ENCODE measurements at places on chromosomes 1 and 21.

- DNase-seq = no peak
Observed at GRCh38 chr1:151324390-151324930, 2.8 kb downstream of the PI4KB start.

DNA sequence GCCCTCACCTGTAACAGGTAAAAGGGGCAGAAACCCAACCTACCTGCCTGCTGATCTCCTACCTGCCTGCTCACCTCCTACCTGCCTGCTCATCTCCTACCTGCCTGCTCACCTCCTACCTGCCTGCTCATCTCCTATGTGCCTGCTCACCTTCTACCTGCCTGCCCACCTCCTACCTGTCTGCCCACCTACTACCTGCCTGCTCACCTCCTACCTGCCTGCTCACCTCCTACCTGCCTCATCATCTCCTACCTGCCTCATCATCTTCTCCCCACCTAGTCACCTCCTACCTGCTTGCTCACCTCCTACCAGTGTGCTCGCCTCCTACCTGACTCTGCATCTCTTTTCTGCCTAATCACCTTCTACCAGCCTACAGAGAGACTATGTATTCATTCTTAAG lies 452.9 kb downstream of the MATN1 start:
- no peak for DNase-seq

DNA sequence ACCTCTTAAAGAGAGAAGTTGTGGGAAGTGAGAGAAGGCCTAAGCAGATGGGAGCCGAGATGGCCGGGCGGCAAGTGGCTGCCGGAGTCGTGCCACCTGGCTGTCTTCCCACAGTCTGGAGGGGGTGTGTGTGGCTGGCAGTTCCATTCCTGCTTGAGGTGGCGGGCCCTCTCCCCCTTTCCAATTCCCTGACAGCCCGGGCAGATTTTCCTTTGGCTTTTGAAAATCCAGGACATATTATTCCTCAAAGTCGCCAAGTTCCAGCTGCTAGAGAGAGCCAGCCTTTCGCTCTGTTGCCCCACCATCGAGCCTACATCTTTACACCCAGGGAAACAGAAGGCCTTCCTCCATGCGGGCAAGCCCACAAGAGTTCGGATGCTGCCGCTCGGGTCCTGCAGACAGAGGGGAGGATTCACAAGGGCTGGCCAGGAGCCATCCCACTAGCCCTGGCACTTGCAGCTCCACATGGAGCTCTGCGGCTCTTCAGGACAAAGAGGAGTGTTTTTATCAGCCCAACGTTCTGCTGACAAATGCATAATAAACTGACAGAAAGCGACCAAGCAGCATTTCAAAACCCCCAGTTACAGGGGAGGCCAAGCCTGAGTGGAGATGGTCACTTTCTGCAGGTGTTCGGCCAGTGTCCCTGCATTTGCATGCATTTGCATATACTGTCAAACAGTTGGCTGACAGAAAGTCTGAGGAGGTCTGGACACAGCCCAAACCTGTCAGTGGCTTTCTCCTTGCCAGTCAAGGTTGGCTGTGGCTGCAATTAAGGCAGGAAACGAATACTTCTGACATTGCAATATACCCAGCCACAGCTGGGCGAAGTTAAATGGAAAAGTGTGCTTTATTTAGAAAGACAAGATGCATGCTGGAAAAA lies 45.9 kb downstream of the OLIG1 start:
- no peak for DNase-seq

DNA sequence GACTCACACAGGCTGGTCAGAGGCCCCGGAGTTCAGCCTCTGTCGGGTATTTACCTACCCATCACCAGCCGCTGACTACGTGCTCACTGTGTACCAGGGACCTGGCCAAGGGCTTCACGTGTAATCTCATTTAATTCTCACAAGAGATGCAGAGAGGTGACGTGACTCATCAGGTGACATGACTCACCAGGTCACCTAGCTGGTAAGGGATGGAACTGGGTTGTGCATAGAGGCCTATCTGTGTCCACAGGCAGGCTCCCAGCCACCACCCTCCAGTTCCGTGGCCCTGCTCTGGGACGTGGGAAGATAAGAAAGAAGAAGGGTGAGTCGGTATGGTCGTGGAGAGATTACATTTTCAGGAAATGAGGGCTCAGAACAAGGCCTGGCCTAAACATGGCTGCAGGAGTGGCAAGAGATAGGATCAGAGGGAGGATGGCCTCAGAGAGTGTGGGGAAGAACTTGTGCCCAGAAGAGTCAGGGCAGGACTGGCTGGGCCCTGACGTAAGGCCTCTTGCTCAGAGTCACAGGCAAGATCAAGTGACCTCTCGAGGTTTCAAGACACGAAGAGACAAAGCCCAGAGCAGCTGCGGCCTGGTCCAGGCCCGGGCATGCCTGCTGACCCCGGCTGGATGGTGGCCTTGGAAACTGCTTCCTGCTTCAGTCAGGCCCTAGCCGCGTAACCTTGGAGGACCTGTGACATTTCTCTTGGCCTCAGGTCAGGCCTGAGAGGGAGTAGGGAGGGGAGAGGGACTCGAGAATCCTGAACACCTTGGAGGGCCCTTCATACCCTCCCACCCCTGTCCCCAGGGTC lies 52.7 kb upstream of the WASF2 start:
- no peak for DNase-seq

DNA sequence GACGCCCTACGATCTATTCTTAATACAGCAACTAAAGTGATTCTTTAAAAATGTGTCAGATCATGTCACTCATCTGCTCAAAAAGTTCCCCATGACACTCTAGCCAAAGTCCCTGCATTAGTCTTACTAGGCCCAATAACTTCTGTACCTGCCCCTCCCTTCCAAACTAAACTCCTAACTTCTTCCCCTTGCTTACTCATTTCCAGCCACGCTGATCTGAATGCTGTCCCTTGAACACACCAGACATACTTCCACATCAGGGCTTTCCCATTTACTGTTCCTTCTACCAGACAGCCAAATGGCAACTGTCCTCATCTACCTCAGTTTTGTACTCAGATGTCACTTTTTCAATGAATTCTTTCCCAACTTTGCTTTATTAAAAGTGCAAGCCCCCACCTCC lies 1.2 kb downstream of the PPT1 start:
- DNase-seq = no peak

DNA sequence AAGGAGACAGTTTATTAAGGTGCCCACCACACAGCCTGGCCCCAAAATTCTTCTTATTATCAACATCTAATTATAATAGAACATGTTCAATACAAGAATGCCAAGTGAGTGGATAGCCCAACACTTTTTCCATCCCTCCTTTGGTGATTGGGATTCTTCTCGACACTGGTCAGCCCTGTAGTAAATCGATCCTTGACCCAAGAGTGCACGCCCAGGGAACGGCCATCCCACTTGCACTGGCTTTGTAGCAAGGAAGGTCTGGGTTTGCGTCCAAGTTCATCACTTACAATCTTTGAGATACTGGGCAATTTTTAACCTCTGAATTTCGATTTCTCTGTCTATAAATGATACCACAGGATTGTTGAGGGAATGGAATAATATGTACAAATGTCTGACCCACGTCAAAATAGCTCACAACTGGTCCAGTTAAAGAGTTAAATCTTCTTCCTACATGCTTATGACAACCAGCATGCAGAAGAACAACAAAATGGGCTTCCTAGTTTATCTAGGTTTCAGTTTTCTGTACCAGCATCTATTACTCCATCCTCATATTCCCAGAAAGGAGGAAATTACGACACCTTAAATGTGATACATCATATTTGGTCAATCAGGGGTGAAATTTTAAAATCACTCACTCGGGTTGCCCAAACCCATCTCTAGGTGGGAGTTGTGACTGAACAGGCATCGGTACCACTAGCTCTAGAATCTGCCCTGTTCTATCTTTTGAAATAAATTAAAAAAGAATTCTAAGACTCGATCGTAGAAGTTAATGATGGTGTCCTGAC lies 161.8 kb downstream of the CLIC6 start:
- DNase-seq = no peak

DNA sequence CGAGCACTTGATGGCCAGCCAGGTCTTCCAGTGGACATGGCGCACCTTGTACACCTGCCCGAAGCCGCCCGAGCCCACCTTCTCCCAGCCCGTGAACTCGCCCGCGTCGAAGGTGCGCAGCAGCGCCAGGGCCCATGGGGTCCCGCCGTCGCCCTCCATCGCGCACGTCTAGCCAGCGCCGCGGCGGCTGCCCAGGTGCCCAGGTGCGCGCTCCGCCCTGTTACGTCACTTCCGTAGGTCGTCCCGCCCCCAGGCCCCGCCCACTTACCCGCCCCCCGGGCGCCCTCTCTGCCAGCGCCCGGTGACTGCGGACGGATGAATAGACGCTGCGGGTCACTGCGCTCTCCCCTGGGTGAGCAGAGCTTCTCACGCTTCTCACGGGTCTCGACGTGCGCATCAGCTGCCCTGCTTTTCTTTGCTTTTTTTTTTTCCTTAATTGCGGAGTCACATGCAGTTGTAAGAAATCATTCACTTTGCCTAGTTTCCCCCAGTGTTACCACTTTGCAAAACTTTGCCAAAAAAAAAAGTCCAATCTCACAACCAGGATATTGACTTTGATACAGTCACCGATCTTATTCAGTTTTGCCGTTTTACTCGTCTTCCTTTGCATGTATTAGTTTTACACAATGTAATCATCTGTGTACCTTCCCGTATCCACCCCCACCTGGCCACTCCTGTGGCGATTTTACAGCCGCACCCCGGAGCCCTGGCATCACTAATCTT lies at the start of gene RIPK4:
Gene RIPK4 (minus strand): TSS at position 170 of the 723 bp plus-strand sequence. CDS start 11 bp downstream, at position 159.
- peak; percentile 31 for DNase-seq

GRCh38 chr21:38931291-38931690 lies 125.6 kb downstream of the ETS2 start:
- DNase-seq = no peak

DNA sequence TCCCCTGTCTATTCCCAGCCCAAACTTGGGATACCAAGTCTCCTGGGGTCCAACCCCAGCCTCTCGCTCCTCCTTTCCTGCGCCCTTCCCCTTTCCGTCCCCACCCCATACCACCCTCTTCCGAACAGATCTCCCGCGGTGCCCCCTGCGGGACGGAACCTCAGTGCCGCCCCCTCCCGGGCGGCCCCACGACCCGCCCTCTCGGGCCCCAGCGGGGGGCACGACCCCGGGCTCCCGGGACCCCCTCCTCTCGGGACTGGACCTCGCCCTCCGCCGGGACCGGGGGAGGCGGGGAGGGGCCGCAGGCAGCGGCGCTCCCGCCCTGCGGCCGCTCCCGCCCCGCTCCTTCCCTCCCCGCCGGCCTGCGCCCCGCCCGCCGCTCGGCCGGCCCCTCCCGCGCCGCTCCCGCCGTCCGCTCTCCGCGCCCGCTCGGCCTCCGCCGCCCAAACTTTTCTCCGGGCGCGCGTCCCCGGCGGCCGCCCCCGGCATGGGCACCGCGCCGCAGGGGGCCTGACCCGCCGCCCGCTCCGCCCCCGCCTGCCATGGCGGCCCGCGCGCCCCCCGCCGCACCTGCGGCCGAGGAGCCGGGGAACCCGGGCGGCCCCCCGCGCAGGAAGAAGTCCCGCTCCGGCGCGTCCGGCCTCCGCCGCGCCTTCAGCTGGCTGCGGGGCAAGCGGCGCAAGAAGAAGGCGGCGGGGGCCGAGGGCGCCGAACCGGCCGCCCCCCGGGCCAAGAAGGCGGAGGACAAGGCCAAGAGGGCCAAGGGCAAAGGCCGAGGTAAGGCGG lies 39.0 kb upstream of the SYNC start:
- no peak for DNase-seq

DNA sequence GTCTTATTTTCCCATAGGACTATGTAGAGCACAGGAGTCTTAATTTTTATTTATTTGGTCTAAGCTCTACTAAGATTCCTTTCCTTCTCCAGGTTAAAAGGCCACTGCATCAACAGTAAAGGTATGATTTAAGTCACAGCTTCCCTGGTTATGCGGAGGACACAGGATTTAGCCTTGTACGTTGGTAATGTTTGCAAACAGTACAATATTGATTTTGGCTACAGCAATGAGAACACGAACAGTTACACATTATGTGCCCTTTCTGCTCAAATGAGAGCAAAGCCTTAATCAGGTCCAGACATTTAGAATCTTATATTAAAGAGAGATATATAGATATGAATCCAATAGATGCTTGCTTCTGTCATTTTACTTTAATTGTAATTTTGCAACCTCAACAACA lies 264.0 kb downstream of the NUF2 start:
- no peak for DNase-seq

GRCh38 chr1:29462096-29462495 lies 225.8 kb downstream of the PTPRU start:
- DNase-seq = no peak

DNA sequence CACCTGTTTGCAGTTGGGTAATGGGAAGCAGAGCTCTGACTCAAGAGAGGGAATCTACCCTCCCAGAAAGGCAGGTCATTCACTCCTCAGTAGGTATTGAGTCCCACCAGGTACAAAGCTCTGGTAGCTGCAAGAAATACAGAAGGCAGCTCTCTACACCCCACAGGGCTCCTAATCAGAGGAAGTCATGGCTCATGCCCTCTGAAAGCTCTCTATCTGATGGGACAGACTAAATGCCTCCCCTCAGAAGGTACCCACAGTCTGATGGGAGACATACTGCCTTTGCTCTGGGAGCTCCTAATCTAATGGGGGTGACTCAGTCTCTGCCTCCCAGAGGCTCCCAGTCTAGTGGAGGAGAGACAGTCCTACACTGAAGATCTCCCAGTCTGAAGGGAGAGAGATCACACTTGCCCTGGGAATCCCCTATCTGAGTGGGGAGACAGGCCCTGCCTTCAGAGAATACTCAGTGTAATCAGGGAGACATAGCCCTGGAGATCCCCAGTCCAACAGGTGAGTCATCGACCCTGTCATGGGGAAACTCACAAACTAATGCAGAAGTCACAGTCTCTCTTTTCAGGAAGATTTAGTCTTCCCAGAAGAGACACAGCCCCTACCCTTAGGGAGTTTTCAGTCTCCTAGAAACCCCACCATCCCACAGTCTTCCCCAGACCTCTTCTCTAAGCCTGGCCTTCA lies 23.7 kb downstream of the CAMK1G start:
- DNase-seq = peak; percentile 48

DNA sequence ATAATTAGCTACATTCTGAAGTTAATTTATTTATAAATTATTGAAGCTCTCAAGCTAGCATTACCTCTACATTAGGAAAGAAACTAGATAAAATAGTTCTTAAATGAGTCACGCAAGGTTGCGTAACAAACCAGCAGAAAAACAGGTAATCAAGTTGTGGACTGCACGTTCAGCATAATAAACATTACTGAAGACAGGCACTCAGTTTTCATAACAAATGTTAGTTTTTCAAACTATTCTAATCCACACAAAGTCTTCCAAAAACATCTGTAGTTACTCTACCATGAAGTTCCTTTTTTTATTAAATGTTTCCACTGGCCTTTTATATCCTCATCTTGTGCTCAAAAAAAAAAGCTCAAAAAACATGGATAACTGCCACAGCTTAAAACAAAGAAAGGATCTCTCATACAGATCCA lies 1.3 kb downstream of the TOR1AIP2 start:
- no peak for DNase-seq

GRCh38 chr1:115428676-115429075 lies 90.6 kb upstream of the NGF start:
- no peak for DNase-seq
